HT1080 (cell line): ENCODE measurements at places on chromosomes 1 and 21. TPM values are rescaled to one million over a fixed set of nuclear protein-coding genes. Genes with fewer than 3 reads are reported as not detected.

The PDZK1 gene
- not detected in 2 replicates for total RNA-seq

The S100B gene
- total RNA-seq: not detected in 2 replicates

The DNM3 gene
- total RNA-seq: 1.6 and 1.8 TPM in 2 replicates

The OR2G6 gene
- total RNA-seq: not detected in 2 replicates

The RPE65 gene
- total RNA-seq: not detected in 2 replicates

The YIPF1 gene
- 20.2 and 24.9 TPM in 2 replicates for total RNA-seq

The EPHA10 gene
- 0.06 TPM in 1 of 2 replicates, not detected in the other for total RNA-seq

The SPRR2F gene
- not detected in 2 replicates for total RNA-seq

The DENND1B gene
- total RNA-seq: 3.2 and 3.8 TPM in 2 replicates

The FTCD gene
- total RNA-seq: 0.13 and 0.69 TPM in 2 replicates

The OXCT2 gene
- not detected in 2 replicates for total RNA-seq

The HPDL gene
- not detected in 2 replicates for total RNA-seq

The LCE6A gene
- not detected in 2 replicates for total RNA-seq

The RTCA gene
- total RNA-seq: 31.1 and 37.9 TPM in 2 replicates

The SPATA21 gene
- not detected in 2 replicates for total RNA-seq

The USH2A gene
- total RNA-seq: under 0.01 and 0.02 TPM in 2 replicates

The JUN gene
- 112 and 132 TPM in 2 replicates for total RNA-seq

The CACNA1S gene
- not detected in 2 replicates for total RNA-seq

The CSF1 gene
- 19.9 and 22.0 TPM in 2 replicates for total RNA-seq

The E2F2 gene
- total RNA-seq: 4.3 and 5.6 TPM in 2 replicates

The OR2L3 gene
- not detected in 2 replicates for total RNA-seq

The ERG gene
- not detected in 2 replicates for total RNA-seq

The ASCL5 gene
- total RNA-seq: not detected in 2 replicates

The LCE2A gene
- 0.47 and 3.0 TPM in 2 replicates for total RNA-seq

The TRABD2B gene
- not detected in 2 replicates for total RNA-seq

The PROK1 gene
- total RNA-seq: not detected in 2 replicates

The CFHR3 gene
- total RNA-seq: 0.20 and 0.76 TPM in 2 replicates

The CYP4A22 gene
- not detected in 2 replicates for total RNA-seq

The KIF26B gene
- 0.90 and 1.1 TPM in 2 replicates for total RNA-seq

The C1orf56 gene
- total RNA-seq: 2.9 and 5.4 TPM in 2 replicates

The LAMB3 gene
- 387 and 423 TPM in 2 replicates for total RNA-seq

The BCAN gene
- 0.03 TPM in 1 of 2 replicates, not detected in the other for total RNA-seq

The FAM163A gene
- total RNA-seq: not detected in 2 replicates

The GNAT2 gene
- total RNA-seq: 0.13 and 0.43 TPM in 2 replicates

The CD34 gene
- total RNA-seq: 0.20 TPM in 1 of 2 replicates, not detected in the other

The URB1 gene
- total RNA-seq: 38.1 and 38.8 TPM in 2 replicates

The ADORA1 gene
- 3.8 and 6.2 TPM in 2 replicates for total RNA-seq

The MSH4 gene
- 0.13 TPM in 1 of 2 replicates, not detected in the other for total RNA-seq

The GBP1 gene
- total RNA-seq: 12.9 and 17.0 TPM in 2 replicates

The ZNF593OS gene
- not detected in 2 replicates for total RNA-seq

The ADPRS gene
- total RNA-seq: 104 and 112 TPM in 2 replicates

The PPIAL4G gene
- total RNA-seq: not detected in 2 replicates

The TIAM1 gene
- total RNA-seq: 1.3 and 3.5 TPM in 2 replicates

The FLG gene
- 0.80 and 0.88 TPM in 2 replicates for total RNA-seq

The C4BPB gene
- total RNA-seq: not detected in 2 replicates

The SEMA6C gene
- total RNA-seq: 0.80 and 1.5 TPM in 2 replicates

The HAO2 gene
- total RNA-seq: not detected in 2 replicates

The UBE2U gene
- not detected in 2 replicates for total RNA-seq

The IVL gene
- total RNA-seq: 0.26 and 0.33 TPM in 2 replicates

The GPX7 gene
- not detected in 2 replicates for total RNA-seq

The ADAM30 gene
- total RNA-seq: not detected in 2 replicates

The OR2T35 gene
- not detected in 2 replicates for total RNA-seq

The CYP4X1 gene
- total RNA-seq: 0.03 TPM in 2 replicates

The IQCC gene
- total RNA-seq: 3.0 and 3.5 TPM in 2 replicates

The DCST1 gene
- total RNA-seq: 0.17 TPM in 1 of 2 replicates, not detected in the other

The AGTRAP gene
- total RNA-seq: 69.3 and 73.9 TPM in 2 replicates
